ENCODE measurements at places on chromosomes 2 and 18.
A peak's percentile ranks its signal among the peaks of the same experiment; 100 is the strongest.

GRCh38 chr18:62918361-62918760 is 203.0 kb downstream of the PHLPP1 start:
- DNase-seq: no peak

DNA sequence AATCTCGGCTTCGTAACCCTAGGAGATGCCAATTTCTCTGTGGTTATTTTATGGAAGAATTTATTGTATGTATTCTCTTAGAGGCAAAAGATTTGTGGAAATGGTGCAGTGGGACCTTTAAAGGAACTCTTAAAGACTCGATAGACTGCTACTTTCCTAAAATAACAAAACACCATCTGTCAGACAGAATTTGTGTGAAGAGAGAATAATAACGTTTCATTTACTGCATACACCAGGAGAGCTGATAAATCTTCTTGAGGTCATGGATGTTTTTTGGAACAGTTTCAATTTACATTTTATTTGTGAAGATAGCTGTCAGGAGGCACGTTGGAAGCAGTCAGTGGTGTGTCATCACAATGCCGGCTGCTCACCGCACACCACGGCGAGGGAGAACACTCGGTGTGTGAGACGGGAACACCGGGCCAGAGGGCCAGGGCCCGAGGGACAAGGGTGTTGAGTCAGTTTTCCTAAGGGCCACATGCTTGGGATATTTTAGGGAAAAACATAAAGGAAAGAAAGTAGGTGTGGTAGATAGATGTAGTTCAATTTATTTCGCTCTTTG is 1681.0 kb upstream of the DDX18 start:
- no peak for DNase-seq

GRCh38 chr2:179995741-179996515 is 11.2 kb downstream of the CWC22 start:
- DNase-seq: no peak

GRCh38 chr2:218389333-218390150 is 7.5 kb downstream of the SLC11A1 start:
- no peak for DNase-seq

DNA sequence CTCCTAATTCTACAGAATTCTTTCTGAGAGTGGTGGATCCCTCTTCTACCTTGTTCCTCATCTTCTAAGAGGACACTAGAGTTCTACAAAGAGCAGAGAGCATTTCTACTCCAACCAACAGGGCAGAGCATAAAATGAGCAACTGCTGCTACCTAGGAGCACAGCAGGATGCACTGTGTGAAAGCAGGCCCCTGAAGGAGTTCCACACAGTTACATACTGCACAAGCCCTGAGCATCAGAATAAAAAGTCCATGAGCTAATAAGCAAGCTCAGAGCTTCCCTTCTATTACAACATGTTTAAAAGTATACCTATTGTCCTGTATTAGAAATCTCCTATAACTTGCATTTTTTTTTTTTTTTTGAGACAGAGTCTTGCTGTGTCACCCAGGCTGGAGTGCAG is 8.4 kb downstream of the FHL2 start:
- DNase-seq: no peak

DNA sequence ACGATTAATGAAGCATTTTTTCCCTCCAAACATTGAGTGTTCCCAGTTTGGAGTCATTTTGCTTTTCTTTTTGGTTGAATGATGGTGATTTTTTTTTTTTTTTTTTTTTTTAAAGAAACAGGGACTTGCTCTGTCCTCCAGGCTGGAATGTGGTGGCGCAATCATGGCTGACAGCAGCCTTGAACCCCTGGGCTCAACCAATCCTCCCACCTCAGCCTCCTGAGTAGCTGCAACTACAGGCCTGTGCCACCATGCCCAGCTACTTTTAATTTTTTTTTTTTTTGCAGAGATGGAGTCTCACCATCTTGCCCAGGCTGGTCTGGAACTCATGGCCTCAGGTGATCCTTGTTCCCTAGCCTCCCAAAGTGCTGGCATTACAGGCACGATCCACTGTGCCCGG is 46.2 kb downstream of the IMPA2 start:
- no peak for DNase-seq

- no peak for DNase-seq
Measured at GRCh38 chr2:224084266-224084892, 45.3 kb upstream of the SERPINE2 start.

GRCh38 chr2:7849027-7849426 is 832.8 kb upstream of the ID2 start:
- no peak for DNase-seq

DNA sequence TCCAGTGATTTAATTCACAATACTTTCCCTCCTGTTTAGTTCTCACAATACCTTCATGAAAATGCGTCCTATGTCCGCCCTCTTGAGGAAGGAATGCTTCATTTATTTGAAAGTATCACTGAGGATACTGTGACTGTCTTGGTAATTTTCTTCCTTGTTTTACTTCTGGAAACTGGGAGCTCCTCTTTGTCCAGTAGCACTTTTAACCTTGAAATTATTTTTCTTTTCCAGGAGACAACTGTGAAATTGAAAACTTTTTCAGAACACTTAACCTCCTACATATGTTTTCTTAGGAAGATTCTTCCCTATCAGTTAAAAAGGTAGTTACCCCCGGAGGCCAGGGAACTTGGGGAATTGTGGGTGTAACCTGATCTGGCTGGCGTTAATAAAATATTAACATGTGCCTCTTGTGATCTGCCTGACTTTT is 58.9 kb upstream of the STON1 start:
- DNase-seq: peak; percentile 68

DNA sequence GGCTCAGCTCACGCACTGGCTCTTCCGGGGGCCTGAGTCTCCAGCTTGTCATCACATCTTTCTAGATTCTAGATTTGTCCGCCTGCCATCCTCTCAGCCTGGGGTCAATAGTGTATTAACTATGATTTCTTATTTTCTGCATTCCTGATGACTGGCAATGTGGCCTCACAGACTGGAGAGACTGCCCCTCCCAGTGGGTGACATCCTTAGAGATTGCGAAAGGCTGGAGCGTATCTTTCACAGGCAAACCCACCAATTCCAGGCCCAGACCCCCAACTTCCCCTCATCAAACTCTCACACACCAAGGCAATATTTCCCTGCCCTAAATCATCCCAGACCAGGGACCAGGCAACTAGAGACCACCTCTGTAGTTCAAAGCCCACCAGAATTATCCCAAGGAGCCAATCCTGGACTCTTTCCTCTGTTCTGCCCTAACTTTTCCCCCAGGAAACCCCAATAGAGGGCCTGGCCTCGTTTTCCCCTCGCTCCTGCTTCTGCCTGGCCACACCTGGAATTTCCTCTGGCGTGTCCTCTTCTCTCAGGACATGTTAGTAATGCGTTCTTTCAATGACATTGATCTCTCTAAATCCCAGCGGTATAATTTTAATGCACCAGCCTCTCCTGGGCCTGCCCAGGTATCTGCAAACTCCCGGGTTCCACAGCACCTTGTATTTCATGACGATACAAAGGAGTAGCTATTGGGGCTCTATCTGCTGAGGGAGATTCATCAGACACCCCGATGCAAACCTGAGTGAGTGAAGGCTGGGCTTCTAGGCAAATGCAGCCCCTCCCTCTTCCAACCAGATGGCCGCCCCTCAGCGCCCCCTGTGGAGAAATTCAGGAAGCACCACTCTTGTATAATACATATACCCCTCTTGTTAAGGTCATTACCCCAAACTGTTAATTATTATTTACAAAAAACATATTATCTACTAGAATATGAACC is 2.4 kb upstream of the KCNF1 start:
- peak; percentile 47 for DNase-seq

- DNase-seq: peak; percentile 88
Measured at GRCh38 chr2:152405206-152406118, 70.5 kb downstream of the FMNL2 start.
